Heart left ventricle (tissue), 16 donors: ENCODE measurements at places on chromosomes 1 and 21. TPM values are rescaled to one million over a fixed set of nuclear protein-coding genes. Genes with fewer than 3 reads are reported as not detected.

- DNase-seq: no peak
These were observed 7.2 kb upstream of the IGSF3 start for GRCh38 chr1:116674751-116675150.

The CAPZB gene
- total RNA-seq: 126 TPM

- DNase-seq: no peak
These were observed 43.4 kb upstream of the SLC19A2 start for GRCh38 chr1:169529068-169529642.

The RUNX1 gene
- 4.1 TPM for total RNA-seq

GRCh38 chr1:38932571-38932970 lies 9.1 kb downstream of the RHBDL2 start:
- no peak for DNase-seq

DNA sequence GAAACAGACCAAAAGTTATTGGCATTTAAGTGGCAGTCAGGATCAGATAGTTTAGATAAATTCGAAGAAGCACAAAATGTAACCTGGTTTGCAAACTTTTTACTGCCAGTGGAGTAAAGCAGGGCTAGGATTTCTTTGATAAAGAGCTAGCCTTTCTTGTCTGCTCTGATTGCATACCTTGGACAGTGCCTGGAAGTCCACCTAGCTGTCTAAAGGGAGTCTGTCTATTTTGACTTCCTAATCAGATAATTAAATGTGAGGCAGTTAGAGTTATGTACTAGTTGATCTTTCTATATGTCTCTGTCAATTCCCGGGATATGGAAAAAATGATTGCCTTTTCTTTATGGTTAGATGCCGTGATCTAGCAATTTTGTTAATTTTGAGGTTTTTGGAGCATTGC lies 4.1 kb downstream of the GPSM2 start:
- no peak for DNase-seq
